Gastrocnemius medialis (tissue), 4 donors: ENCODE measurements at places on chromosomes 13 and 19. TPM values are rescaled to one million over a fixed set of nuclear protein-coding genes. Genes with fewer than 3 reads are reported as not detected.

Gene ZNF792
- 3.2 TPM for total RNA-seq

Gene CGB5
- total RNA-seq: not detected

Gene ARHGAP33
- 2.9 TPM for total RNA-seq

Gene SIAH3
- not detected for total RNA-seq

Gene GAPDHS
- total RNA-seq: not detected

DNA sequence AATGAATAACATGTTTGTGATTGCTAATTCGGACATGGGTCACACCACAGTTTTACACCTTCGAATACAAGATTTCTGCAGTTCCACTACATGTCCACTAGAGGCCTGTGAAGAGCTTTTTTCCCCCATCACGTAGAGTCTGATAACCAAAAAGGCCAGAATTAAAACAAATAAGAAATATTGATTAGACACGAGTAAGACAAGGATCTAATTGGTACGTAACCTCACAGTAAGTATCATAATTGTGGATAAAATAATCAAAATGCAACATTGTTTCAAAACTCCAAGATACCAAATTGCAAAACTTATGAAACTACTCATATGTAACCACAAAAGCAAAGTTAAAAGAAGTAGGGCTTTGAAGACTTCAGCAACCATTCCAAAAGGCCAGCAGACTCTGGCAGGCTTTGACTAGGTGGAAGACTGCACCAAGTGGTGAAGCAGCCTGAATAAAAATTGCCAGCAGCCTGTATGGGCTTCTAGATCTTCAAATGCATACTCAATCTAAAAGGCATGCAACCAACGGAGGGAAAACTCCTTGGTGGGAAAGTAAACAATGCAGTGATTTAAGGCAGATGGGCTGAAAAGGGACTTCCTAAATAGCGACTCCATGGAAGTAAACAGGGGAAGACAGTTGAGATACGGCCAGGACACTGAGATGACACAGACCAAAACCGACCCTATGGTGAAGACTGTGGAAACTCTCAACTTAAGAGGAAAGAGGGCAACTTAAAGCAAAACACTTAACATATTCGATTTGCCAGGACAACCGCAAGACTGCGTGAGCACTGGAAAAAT is 56.7 kb downstream of the STARD13 start:
- no peak for DNase-seq

GRCh38 chr19:17873786-17874757 is 2.3 kb downstream of the SLC5A5 start:
- DNase-seq: no peak

DNA sequence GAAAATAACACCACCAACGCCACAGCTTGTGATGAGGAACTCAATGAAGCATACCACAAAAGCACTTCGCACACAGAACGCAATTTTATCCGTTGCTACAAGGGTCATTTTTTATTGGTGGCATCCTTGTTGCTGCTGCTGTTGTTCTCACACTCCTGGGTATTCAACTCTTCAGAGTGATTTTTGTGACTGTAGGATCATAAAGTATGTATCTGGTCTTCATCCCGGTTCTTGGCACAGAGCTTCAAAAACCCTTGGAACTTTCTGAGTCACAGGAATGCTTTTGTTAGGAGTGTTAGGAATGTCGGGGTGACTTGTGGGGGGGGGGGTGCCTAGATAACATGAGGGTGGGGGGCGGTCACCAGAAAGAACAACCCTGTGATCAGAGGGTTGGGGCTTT is 108.4 kb downstream of the ZNF557 start:
- no peak for DNase-seq

DNA sequence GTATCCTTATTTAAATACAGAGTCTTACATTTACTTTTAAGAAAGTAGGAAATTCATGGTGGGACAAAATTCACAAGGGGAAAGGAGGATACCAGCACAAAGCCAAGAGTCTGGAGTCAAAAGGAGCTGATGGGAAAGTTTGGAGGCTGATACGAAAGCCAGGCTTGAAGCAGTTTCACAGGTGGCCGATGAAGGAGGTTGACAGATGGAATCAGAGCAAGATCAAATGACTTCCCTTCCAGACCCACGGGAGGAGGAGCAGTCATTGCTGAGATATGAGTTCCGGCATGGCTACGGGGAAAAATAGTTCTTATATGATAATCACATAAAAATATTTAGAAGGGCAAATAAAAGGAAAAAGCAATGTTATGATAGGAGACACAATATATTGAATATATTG is 65.0 kb downstream of the DGKH start:
- no peak for DNase-seq

GRCh38 chr19:23887642-23888041 is 27.0 kb upstream of the ZNF726 start:
- no peak for DNase-seq

DNA sequence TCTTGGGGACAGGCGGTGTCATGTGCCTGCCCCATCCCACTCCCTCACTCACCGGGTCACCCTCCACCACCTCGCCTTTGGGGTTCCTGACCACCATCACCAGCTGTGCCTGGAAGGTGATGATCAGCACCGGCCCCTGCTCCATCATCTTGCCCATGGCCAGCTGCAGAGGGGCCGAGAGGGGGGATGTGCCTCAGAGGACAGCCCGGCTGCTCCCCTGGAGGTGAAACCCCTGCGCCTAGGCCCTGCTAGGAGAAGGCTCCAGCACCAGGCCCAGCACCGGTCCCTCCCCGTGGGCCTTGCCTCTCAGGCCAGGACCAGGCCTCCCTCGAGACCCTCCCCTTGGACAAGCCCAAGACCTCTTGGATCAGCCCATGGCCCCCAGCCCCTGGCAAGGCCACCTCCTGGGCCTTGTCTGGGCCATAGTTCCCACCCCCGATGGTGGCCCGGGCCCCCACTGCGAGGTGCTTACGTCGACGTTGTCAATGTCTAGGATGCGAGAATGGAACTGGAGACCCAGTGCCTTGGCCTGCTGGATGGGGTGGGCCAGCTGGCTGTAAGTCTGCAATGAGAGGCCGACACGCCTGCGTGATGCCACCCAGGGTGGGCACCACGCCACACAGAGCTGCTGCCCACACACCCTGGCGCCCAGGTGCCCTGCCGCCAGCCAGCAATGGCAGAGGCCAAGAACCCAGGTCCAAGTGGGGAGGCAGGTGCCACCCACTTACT is 1.8 kb upstream of the CTXN1 start:
- DNase-seq: no peak

DNA sequence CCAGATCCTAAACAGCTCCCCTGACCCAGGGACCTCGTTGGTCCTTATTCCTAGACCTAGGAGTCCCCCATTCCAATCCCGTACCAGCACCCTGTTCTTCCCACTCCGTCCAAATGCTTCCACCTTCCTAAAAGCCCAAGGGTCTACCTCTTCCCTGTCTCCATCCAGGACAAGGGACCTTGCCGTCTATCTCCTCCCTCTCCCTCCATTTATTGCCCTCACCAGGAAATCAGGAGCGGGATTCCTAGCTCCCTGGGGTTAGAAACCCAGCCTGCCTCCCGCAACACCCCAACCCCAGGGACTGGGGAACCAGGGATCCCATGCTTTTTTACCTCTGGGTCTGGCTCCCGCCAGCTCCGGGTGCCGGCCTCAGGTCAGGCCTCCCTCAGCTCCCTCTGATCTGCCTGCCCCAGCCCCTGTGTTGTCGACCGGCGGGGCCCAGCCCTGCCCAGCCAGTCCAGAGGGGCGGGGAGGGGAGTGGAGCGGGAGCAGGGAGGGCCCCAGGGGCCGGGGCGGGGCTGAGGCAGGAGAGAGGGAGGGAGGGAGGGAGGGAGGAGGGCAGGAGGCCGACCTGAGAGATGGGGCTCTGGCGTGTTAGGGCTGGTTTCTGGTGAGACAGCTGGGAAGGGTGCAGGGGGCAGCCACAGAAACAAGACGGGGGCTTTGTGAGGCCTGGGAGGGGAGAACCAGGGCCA is at the start of gene B3GNT8:
Gene B3GNT8, minus strand, starts transcription at position 423 of the 695 bp plus-strand sequence. CDS start 596 bp downstream, outside the sequence.
- DNase-seq: peak; percentile 65

- no peak for DNase-seq
Observed at GRCh38 chr19:19083413-19084178, 19.8 kb downstream of the SLC25A42 start.

DNA sequence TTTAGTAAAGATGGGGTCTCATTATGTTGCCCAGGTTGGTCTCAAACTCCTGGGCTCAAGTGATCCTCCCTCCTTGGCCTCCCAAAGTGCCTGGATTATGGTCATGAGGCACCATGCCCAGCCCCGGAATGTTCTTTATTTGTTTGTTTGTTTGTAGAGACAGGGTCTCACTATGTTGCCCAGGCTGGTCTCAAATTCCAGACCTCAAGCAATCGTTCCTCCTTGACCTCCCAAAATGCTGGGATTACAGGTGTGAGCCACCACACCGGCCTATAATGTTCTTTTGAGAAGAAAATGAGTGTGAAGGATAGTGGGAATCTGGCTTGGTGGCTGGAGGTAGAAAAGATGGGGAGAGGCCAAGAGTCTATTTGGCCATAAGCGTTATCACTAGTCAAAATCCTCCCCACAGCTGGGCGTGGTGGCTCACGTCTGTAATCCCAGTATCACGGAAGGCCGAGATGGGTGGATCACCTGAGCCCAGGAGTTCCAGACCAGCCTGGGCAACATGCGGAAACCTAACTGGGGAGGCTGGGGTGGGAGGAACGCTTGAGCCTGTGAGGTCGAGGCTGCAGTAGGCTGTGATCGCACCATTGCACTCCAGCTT is 5.2 kb upstream of the BBC3 start:
- DNase-seq: no peak

DNA sequence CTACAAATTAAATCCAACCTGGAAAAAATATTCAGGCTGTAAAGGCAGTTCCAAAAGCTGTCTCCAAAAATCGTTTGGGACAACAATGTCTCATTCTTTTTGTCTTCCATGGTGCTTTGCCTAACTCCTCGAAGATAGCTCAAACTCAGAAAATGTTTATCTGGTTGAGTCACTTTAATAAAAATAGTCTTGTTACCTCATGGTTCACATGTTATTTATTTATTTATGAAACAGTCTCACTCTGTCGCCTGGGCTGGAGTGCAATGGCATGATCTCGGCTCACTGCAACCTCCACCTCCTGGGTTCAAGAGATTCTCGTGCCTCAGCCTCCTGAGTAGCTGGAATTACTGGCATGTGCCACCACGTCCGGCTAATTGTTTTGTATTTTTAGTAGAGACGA is 4.9 kb upstream of the BRD4 start:
- peak; percentile 23 for DNase-seq

- no peak for DNase-seq
Observed at GRCh38 chr19:47074621-47075020, 26.2 kb upstream of the TMEM160 start.

DNA sequence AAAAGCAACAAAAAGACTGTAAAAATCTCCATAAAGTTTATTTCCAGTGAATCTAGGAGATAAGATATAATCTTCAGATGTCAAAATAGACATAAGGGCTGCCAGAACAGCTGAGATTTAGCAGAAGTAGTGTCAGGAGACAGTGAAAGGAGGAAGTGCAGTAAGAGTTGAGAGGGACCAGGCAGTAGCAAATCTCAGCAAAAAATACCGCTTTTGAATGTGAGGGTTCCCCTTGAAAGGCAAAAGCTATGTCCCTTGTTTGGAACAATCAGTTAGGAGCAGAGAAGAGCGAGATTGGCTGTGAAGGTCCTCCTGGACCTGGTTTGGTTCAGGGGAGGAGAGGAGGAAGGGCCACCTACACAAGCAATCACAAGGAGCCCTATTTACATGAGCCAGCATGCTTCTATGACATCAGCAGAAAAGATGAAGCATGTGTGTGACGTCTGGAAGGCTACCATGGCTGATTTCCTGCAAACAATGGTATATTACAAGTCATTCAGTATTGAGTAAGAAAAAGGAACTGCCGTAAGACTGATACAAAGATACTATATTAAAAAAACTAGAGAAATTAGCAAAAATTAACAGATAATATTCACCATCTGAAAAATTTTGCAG is 98.9 kb upstream of the SIAH3 start:
- no peak for DNase-seq

DNA sequence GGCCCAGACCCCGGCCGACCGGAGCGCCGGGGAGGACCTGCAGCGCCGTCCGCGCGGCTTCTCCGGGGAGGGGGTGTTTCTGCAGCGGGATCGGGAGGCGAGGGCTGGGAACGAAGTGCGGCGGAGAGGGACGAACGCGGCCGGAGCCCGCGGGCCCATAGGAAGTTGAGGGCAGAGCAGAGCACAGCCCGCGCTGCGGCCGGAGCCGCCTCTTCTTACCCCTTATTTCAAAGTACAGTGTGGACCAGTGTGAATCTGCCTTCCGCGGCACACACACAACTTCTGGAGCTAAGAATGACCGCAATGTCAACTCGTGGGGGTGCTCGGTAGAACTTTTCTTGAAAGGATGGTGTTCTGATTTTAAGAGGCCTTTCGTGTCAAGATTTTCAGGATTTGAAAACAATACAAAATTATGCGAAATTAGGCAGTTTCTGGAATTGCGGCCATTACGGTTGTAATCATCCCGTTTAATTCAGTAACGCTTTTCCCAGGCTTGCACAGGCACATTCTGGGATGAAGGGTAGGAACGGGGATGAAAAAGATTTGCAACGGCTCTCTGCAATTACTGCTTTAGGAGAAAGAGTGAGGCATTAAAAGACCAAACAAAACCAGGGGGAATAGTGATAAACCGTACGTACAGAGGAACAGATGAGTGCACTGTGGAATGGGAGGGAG is 821 bp downstream of the TDRD3 start:
- peak; percentile 43 for DNase-seq

GRCh38 chr19:42252365-42253244 is 2.3 kb downstream of the ERF start:
- peak; percentile 33 for DNase-seq

DNA sequence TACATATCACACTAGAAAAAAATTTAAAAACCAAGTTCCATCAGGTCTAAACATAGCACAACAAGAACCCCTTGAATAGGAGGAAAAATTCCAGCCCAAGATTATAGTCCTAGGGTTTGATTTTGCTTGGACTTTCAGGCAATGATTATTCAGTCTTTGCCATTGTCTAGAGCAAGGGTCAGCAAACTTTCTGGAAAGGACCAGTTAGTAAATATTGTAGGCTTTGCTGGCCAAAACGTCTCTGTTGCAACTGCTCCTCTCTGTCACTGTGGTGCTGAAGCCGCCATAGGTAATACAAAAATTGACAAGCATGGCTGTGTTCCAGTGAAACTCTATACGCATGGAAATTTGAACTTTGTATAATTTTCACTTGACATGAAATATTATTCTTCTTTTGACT is 95.5 kb upstream of the UBAC2 start:
- no peak for DNase-seq

- no peak for DNase-seq
Observed at GRCh38 chr13:24911133-24911908, 147.4 kb downstream of the RNF17 start.
